Stimulated activated CD4-positive, alpha-beta T cell treated with anti-CD3 and anti-CD28 coated beads, Interleukin-12 subunit alpha, Interleukin-12 subunit beta, amount 100 ng/mL, for 24 hours (primary cell): ENCODE measurements at places on chromosomes 11 and 22.

DNA sequence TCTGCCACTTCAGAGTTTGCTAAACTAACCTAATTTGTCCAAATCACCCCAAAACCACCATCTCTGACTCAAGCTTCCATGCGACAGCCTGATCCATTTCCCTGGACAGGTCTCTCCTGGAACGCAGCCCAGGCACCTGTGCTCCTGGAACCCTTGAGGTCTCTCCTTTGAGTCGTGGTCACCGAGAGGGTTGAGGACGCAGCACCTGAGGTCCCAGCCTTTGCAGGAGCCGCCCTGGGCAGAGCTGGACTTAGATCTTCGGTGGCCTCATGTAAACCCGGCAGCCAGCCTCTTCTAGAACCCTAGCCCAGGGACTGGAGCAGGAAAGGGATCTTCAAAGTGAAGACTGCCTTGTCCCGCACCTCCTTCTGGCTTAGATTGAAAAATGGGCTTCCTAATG lies 37.6 kb downstream of the ASRGL1 start:
- DNase-seq, result no peak

DNA sequence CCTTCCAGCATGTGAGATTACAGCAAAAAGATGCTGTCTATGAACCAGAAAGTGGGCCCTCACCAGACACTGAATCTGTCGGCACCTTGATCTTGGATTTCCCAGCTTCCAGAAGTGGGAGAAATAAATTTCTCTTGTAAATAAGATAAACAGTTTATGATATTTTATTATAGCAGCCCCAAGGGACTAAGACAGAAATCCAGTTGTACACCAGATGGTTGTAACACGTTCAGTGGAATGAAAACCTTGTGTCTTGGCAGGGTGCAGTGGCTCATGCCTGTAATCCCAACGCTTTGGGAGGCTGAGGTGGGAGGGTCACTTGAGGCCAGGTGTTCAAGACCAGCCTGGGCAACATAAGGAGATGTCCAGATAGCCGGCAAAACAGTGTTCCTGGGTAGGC lies 61.8 kb downstream of the MCHR1 start:
- no peak for DNase-seq

GRCh38 chr11:120800206-120800605 lies 223.7 kb upstream of the TBCEL start:
- DNase-seq, result no peak

DNA sequence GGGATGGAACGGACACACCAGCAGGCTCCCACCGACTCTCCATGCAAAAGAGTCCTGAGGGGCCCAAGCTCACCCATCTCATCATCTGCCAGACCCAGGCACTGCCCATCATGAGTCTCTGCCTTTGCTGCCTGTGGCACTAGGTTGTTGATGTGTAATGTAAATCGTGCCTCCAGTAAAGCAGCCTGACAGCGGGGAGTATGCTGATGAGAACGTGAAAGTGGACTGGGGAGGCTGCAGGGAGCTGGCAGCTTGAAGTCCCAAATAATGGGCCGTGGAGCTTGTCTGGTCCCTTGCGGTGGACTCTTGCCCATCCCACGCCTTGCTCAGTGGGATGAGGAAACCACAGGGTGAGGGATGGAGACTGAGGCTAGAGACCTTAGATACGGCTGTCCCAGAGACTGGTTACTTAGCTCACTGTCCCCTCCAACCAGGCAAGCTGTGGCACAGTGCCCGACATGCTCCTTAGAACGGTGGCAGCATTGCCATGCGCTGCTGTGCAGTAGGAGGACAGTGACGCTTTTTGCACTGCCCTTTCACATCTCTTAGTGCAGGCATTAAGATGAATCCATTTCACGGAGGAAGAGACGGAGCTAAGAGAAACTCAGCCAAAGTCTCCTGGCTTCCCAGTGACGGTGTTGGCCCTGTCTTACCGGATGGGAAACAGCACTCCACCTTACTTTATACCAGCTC lies 39.6 kb upstream of the PLET1 start:
- DNase-seq, result no peak

- no peak for DNase-seq
Observed at GRCh38 chr11:127624306-127624856, 623.8 kb upstream of the KIRREL3 start.

GRCh38 chr22:44707752-44708151 lies 5.7 kb downstream of the PRR5 start:
- DNase-seq, result no peak

GRCh38 chr11:10376061-10376460 lies 71.2 kb downstream of the ADM start:
- DNase-seq, result no peak

DNA sequence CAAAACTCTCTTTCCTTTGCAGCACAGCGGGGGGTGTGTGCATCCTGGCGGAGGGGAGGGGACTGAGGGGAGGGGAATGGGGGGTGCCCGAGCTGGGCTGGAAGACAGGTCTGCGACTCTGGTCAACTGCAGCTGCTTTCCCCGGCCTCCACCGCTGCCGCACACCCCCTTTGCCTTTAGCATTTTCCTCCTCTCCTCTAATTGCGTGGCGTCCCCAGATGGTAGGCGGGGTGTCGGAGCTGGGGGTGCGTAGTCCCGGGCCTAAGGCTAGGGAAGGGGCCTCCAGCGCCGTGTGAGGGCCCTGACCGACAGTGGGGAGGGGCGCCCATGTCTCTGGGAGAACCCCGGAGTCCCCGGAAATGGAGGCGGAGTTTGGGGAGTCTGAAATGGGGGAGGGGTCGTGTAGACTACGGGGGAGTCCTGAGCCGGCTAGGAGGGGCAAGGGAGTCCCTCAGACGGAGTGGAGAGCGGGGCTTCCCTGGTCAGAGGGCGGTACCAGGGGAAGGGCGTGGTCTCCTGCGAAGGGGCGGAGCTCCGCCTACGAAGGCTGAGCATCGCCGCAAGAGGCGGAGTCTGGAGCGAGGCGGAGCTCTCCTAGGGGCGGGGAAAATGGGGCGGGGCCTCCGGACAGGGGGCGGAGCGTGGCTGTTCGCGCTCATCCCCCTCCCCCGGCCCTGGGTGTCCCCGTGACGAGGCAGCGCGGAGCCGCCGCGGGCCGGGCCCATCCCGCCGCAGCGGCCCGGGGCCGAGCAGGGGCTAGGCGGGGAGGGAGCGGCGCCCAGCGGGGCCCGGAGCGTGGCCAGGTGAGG lies at the start of gene PELI3:
PELI3 (plus strand) TSS at position 681 of the 809 bp plus-strand sequence. CDS start 1,224 bp downstream, outside the sequence.
- DNase-seq, result peak; percentile 93

DNA sequence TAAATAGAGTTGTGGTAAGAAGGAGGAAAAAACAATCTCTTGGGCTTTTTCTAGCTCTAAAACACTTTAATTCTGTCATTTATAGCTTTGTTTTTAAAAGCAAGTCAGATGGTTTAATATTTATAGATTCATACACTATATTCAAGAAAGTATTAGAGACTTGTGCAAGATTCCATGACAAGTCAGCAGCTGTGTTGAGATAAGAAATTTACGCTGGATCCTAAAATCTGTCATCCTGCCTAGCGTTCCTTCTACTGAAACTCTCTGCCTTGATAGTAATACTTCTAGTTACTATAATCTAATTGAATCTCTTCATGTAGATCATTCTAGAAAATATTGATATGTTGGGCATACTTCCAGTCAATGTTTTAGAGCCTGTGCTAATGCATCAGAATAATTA lies 721.8 kb downstream of the CNTN5 start:
- DNase-seq, result no peak

DNA sequence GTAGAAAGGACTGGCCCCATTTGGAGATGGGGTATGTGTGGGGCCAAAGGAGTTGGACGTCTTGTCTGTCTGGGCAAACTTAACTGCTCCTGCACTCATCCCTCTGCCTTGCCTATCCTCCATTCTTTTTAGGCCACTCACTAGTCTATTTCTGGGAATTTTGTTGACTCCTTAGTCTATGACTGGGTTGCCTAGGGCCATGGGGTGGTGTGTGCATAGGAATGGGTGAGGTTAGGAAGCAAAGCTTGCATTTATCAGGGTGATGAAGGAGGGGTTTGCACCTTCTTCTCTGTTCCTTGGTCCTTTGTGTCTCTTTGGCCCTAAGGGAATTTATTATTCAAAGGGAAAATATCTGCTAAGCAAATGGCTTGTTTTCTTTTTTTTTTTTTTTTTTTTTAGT lies 80.9 kb upstream of the OR9Q1 start:
- DNase-seq, result no peak

- peak; percentile 13 for DNase-seq
Observed at GRCh38 chr22:40728731-40729189, 49.5 kb downstream of the MCHR1 start.

- DNase-seq, result peak; percentile 62
Observed at GRCh38 chr11:117828611-117829368, 4.2 kb upstream of the FXYD2 start.

- no peak for DNase-seq
Observed at GRCh38 chr11:83574519-83574918, 288.4 kb upstream of the CCDC90B start.

- peak; percentile 45 for DNase-seq
Observed at GRCh38 chr11:33829430-33830141, 55.3 kb upstream of the FBXO3 start.

- DNase-seq, result no peak
Observed at GRCh38 chr11:73160005-73160760, 18.1 kb upstream of the FCHSD2 start.

GRCh38 chr11:65591939-65592857 lies 3.4 kb downstream of the KCNK7 start:
- DNase-seq, result no peak

GRCh38 chr22:26949193-26949592 lies 291.8 kb downstream of the MIAT start:
- no peak for DNase-seq

DNA sequence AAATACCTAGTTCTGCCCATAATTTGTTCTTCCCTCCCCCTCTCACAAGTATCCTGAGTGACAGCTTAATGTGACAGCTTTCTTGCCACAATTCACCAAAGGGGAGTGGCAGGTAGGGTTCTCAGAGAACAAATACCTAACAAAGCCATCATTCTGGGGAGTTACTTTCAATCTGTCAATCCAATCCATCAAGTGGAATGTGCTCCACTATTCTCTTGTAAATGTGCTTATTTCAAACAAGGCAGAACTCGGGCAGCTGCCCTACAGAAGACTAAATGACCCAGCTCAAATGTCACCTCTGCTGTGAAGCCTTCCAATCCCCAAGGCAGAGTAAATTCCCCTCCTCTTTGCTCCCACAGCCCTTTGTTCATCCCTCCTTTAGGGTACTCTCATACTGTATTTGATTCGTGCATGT lies 27.8 kb downstream of the LGR4 start:
- no peak for DNase-seq

- DNase-seq, result no peak
Observed at GRCh38 chr11:44693654-44694119, 33.1 kb upstream of the TSPAN18 start.

DNA sequence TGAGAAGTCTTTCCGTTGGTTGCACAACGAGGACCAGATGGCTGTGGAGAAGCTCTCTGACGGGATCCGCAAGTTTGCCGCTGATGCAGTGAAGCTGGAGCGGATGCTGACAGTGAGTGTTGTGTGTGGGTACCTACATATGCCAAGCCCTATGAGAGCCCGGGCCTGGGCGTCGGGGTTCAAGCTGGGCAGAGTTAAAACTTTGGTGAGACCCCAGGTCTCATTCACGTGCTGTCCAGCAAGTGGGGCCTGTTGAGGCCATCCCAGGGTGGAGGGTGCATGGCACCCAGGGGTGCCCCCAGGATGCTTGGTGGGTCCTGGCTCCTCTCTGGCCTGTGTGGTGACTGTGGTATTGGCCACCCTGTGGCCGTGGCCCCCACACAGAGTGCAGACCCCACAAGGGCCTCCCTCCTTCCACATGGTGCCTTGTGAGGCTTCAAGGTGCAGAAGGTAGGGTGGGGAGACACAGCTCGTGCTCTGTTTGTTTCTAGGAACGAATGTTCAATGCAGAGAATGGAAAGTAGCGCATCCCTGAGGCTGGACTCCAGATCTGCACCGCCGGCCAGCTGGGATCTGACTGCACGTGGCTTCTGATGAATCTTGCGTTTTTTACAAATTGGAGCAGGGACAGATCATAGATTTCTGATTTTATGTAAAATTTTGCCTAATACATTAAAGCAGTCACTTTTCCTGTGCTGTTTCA lies 12.8 kb downstream of the GATD1 start:
- DNase-seq, result no peak
